ENCODE measurements at places on chromosomes 12 and 14. TPM values are rescaled to one million over a fixed set of nuclear protein-coding genes. Genes with fewer than 3 reads are reported as not detected.

The CEBPE gene
- polyA plus RNA-seq, result 0.73 TPM

The GMFB gene
- 10.8 TPM for polyA plus RNA-seq

The GPX2 gene
- not detected for polyA plus RNA-seq

- no peak for DNase-seq
Measured at GRCh38 chr12:29334937-29335336, 46.0 kb downstream of the ERGIC2 start.

DNA sequence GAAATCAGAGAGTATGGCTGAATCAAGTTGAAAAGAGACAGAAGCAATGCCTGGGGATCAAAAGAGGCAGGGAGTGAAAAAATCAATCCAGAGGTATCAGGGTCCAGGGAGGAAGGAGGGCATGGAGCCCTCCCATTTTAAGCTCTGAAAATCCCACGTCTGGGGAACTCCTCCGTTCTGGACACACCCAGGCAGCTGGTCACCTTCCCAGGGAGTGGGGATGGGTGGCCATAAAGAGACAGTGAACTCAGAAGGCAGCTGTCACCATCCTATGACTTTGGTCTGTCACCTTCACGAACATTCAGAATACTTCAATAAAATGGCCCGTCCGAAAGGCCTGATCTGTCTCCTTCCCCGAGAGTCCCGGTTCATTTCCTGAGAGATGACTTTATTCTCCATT is 71.6 kb downstream of the MAP1LC3B2 start:
- DNase-seq, result no peak

DNA sequence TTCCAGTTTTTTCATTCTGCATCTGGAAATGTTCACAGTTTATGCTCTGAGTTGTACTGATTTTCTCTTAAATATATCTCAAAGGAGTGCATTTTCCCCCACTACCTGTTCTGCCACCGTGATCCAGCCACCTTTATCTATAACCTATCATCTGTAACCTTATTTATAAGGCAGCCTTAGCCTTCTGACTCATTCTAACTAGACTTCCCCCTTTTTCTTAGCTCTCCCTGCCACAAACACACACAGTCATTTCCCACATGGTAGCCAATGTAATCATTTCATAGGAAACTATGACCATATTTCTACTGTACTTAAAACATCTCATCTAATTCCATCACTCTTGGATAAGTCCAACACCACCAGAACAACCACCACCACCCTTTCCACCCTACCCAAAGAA is 10.8 kb upstream of the GYS2 start:
- DNase-seq, result peak; percentile 68

DNA sequence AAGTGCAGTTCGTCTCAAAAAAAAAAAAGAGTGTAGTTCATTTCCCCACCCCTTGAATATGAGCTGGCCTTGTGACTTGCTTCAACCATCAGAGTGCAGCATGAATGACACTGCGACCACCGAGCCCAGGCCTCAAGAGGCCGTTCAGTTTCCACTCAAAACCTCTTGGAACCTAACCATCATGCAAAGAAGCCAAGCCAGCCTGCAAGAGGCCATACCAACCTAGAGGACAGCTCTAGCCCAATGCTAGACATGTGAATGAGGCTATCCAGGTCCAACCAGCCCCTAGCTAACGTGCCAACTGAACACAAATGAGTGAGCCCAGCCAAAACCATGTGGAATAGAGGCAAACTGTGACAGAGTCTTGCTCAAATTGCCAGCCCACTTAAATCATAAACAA is 29.7 kb downstream of the R3HDM2 start:
- DNase-seq, result no peak

DNA sequence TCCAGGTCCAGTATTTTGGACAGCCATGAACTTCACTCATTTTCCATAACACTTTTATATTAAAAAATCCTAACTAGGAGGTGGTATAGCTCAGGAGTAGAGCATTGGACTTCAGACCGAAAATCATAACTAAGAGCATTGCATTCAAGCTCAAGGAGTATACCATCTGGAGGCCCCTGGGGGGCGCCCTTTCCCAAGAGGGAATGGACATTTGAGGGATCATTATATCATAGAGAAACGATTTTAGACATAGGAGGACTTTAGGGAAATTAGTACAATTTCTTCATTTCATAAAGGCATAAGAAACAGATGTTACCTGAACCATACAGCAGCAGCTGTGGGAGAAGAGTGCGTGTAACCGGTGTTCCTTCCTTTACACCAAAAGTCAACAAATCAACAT is 5.2 kb upstream of the ATG14 start:
- no peak for DNase-seq

DNA sequence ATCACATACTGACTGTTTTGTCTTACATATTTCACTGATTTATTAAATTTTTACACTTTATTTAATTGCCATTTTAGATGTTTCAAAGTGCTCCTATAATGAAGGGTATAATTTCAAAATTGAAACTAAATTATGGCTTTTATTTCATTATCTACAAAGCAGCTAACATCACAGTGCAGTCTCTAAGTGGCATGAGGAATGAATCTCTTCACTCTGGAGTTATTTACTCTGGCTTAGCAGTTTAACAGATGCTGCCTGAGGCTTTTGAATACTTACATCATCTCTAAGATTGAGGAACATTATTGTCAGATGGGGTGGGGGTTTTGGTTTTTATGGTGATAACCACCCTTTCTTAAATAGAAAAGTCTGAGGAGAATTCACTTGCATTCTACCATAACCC is 386.4 kb downstream of the TRHDE start:
- no peak for DNase-seq

DNA sequence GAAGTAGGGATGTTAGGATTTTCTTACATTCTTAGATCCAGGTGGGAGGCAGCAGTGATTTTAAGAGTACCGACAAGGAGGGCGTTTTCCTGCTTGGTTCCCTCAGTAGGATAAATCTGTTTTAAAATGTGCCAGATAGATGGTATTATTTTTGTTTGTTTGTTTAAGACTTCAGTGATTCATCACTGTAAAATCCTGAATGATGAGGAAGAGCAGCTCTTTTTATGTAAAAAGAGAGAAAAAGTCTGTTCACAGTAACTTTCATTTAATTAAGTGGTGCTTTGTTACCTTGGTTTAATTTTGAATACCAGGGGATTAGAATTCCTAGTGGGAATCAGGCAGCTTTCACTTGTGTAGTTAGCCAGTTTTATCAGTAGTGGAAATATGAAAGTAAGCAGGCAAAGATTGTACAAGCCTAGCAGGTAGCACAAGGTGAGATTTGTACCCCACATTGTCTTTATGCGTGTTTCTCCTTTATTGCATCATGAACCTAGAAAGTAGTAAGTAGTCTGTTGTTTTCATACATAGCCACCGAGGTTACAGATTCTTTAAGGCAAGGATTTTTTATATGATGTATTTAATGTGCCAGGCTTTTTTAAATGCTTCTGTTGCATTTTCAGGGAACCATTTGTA is 349.6 kb downstream of the CCDC91 start:
- DNase-seq, result no peak

DNA sequence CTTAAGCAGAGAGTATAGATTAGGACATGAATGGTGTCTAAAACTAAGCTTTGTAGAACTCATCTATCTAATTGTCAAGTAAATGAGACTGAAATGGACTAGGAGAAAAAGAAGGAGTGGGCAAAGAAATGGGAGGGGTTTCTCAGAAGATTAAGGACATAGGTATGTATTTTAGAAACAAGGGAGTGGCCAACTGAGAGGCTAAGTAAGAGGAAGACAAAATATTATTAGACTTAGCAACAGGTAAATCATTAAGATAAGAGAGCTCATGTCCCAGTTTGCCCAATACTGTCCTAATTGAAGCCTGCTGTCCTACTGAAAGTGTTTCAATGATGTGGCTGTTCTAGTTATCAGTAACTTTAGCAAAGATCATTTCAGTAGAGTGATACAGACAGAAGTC is 171.4 kb downstream of the KITLG start:
- DNase-seq, result no peak

DNA sequence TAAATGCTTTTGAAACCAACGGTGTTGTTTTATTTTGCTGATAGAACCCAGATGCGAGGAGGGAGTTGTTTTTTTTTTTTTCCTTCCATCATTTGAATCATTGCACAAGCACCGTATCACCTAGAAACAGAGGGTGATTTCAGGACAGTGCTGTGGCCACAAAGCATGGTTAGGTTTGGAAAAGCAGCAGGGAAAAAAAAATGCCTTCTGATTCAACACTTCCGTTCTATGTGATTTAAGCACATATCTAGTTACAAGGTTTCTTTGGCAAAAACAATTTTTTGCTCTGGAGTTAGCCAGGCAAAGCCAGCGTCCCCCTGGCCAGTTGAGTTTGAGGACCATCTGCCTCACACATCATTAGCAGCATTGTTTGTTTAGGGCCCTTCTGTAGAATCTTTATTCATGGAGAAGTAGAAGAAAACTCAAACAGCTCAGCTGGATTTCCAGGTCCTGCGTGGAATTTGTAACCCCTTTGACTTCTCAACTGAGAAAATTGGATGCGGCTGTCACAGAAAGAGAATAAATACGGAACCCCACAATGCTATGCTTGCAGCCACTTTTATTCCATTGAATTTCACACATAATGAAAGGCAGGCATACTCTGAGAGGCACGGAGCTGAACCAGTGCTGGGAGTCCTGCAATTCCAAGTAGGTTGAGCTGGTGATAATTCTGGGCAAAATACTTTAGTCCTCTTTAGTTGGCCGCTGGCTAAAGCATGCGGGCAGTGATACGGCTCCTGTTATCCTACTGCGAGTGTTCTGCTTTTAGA is 17.0 kb upstream of the WNT5B start:
- DNase-seq, result no peak

DNA sequence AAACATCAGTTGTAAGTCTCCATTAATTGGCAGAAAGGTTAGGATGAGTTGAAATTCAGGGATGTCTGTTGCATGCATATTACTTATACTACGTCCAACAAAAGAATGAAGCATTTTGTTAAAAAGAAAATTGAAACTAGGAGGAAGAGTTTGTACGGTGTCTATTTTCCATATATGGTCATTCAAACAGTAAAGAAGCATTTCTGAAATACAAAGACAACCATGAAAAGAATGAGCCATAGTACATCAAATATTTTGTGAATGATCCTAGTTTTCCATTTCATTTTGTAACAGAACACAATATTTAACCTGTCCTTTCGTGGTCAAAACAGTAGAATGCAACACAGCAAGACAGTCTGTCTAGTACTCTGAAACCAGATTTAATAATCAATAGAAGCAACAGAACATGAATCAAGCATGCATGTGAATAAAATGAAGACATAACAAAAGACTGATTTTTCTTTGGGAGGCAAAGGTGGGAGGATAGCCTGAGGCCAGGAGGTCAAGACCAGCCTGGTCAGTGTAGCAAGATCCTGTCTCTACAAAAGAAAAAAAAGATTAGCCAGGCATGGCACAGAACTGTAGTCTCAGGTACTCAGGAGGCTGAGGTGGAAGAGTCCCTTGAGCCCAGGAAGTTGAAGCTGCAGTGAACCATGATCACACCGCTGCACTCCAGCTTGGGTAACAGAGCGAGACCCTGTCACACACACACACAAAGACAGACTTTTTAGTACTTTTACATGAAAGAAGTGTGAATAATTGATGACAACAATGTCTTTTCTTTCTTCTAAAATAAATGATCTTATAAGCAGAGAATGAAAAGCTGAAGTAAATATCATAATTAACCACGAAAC is 156.0 kb downstream of the LRIG3 start:
- no peak for DNase-seq

GRCh38 chr14:66365388-66365787 is 120.8 kb upstream of the CCDC196 start:
- DNase-seq, result no peak

DNA sequence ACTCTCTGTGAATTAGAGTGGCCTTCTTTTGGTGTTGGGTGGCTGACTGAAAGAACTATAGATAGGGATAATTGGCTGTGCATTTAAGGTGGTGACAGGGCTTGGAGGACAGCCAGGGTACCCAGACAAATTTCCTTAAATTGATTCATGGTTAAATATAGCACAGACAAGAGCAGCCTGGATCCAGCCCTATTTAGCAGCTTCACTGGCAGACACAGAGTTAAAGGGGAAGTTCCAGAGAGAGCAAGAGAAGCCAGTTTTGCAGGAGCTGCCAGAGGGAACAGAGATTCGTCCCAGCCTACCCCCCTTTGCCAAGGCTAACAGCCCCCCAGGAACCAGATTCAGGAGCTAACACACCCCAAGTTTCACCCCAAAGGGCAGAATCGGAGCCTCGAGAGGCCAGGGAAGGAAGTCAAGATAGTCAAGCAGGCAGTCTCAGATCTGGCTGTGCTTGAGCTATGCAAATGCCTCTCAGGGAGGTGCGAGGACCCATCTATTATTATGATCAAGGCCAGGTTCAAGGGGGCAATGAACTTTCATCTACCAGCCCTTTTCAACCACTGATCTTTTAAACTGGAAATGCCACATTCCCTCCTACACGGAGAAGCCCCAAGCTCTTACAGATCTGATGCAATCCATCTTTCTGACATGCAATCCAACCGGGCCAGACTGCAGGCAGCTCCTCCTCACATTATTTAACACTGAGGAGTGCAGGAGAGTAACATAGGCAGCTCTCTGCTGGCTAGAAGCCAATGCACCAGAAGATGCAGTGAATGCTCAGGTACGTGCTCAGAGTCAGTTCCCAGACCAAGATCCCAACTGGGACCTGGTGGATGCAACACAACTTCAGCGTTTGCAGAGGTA is 58.2 kb downstream of the DHRS2 start:
- no peak for DNase-seq

DNA sequence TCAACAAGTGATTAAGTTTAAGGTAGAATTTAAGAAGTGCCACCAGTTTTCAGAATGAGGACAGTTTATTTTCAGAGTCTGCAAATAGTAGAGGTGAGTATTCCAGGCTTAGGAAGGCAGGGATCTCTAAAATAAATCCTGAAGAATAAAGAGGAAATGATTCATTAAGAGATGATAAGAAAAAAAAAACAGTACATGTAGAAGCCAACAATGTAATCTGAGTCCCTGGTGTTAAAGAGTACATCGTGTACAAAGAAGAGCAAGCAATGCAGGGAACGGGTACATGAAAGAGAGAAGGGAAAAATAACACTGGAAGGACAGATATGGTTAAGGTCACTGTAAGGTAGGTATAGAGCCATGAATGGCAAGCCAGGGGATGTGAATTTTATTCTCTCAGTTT is 95.2 kb upstream of the FOXG1 start:
- DNase-seq, result no peak

- DNase-seq, result no peak
Measured at GRCh38 chr12:2111826-2112225, 59.0 kb downstream of the CACNA1C start.
